Right hindlimb (tissue), 1 donor: ENCODE measurements at places on chromosomes 7 and 10.
A peak's percentile ranks its signal among the peaks of the same experiment; 100 is the strongest.

DNA sequence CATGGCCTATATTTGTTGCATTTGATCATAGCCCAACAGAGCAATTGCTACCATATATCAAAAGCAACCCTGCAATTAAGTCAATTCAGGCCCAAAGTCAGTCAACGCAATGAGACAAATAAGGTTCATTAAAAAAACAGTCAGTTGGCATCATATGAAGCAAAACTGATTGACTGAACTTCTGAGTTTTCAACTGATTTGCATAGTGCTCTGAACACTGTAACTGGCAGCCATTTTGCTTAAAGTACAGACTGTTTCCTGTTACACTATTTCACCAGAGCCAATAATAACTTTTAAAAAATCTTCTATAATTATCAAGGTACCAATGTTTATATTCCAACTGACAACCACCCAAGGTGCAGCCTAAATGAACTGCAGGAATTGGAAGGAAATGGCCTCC lies 68.4 kb upstream of the RAPGEF5 start:
- no peak for DNase-seq

DNA sequence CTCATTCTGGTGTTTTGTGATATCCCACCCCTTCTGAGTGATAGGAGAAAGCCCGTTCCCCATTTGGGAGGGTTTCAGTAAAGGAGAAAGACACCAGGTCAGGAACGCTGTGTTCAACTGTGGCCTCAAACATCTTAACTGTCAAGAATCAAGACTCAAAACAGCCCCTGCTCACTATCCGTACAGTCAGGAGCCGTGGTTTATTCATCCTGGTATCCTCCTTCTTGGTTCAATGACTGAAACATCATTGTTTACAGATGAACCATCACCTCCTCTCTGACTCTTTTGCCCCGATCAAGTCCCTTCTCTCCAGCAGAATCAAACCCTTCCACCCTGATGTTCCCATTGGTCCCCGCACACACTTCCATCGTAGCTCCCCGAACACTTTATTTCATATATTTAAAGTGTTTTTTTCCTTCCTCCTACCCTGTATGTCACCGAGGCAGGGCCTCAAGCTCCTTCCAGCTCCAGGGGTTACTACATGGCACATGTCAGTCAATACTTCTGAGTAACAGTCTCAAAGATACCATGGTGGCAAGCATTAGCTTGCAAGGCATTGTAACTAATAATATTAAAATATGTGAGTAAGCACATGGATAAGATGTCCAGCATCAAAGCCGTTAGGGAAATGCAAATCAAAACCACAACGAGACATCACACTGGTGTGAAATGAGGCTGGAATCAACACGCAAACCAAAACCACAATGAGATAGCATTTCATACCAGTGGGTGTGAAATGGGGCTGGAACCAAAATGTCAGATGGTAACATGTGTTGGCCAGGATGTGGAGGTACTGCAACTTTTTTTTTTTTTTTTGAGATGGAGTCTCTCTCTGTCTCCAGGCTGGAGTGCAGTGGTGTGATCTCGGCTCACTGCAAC lies 124.7 kb upstream of the C1QL3 start:
- no peak for DNase-seq

GRCh38 chr10:17671307-17671706 lies 27.4 kb downstream of the STAM start:
- DNase-seq = no peak

DNA sequence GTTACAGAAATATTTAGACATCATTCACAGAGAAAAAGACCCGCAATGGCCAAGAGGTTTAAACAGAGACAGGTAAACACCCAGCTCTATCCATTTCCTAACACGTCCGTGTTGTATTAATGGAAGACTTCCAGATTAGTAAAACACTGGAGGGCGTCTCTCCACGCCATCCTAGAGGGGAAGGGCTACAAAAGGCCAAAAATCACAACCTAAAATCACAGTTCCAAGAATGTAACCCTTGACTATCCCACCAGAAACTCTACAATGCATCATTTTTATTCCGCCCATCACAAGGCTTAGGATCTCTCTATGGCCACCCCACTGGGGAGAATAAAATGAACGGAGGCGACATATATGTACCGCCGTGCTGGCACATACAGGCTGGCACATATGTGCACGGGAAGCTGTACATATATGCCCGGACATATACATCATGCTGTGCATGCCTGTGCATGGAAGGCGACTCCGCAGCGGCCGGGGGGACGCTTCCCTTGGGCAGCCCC lies 734 bp downstream of the PCLO start:
- DNase-seq = no peak

DNA sequence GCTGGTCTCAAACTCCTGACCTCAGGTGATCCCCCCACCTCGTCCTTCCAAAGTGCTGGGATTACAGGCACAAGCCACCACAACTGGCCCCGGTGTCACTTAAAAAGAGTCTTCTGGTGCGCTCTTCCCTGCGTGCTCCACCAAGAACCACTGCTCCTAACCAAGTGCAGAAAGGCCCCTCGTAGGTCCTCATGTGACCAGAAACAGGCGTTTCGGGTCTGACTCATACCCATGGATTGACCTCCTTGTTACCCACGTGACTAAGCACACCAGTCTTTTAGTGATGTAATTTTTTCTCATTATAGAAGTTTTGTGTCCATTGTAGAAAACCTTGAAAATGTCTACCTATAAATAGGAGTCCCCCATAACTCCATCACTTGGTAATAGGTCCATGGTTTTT lies 13.9 kb downstream of the FKBP6 start:
- no peak for DNase-seq

DNA sequence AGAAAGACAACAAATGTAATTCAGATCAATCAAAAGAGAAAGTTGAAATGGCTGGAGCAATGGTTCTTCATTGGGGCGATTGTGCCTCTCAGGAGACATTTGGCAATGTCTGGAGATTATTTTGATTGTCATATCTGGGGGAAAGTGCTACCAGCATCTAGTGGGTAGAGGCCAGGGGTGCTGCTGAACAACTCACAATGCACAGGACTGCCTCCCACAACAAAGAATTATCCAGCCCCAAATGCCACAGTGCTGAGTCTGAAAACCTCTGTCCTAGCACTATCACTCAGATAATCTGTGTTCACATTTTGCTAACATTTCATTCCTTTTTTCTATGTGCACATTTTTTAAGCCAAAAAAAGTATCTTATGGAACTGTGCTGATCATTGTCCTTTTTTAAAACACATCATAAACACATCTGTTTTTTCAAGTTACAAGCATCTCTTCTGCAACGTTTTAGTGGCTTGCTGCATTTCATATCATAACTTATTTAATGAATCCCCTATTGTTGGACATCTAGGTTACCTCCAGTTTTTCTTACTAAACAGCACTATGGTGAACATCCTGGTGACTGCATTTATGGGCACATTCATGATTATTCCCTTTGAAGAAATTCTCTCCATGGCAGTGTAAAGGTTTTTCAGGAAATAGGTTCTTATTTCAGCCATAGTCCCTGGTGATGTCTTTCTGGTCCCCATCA lies 114.2 kb downstream of the C10orf105 start:
- no peak for DNase-seq

GRCh38 chr7:27575613-27576012 lies 87.1 kb downstream of the HIBADH start:
- peak; percentile 19 for DNase-seq

GRCh38 chr7:5218564-5219360 lies 28.7 kb downstream of the WIPI2 start:
- DNase-seq = no peak

GRCh38 chr10:26335574-26336093 lies 102.5 kb upstream of the APBB1IP start:
- DNase-seq = no peak

GRCh38 chr10:5927306-5927705 lies 37.3 kb downstream of the FBH1 start:
- peak; percentile 45 for DNase-seq

DNA sequence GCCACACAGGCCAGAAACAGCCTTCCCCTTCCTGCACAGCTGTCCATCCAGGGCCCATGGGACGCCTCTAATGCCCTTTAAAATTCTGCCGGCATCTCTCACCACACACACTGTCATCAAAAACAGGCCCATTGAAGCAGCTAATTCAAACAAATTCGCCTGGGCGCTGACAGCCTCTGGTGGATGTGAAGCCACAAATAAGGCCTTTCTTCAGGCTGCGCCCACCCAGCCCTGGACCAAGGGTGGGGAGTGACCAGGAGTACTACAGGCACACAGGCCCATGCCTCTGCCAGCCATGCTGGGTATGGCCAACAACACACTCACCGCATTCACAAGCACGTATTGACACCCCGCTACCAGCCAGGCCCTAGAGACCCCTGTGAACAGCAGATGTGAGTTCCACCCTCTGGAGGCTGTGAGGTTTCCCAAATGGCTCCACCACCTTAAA lies 54.6 kb downstream of the SLIT1 start:
- DNase-seq = peak; percentile 40

- DNase-seq = no peak
Measured at GRCh38 chr7:149887311-149887710, 13.5 kb downstream of the ATP6V0E2 start.
